ENCODE measurements at places on chromosomes 11 and 22. TPM values are rescaled to one million over a fixed set of nuclear protein-coding genes. Genes with fewer than 3 reads are reported as not detected.

- DNase-seq: no peak
Measured at GRCh38 chr22:47432683-47433082, 670.2 kb downstream of the TBC1D22A start.

- peak; percentile 56 for DNase-seq
Measured at GRCh38 chr22:30754971-30755758, 60.5 kb downstream of the OSBP2 start.

DNA sequence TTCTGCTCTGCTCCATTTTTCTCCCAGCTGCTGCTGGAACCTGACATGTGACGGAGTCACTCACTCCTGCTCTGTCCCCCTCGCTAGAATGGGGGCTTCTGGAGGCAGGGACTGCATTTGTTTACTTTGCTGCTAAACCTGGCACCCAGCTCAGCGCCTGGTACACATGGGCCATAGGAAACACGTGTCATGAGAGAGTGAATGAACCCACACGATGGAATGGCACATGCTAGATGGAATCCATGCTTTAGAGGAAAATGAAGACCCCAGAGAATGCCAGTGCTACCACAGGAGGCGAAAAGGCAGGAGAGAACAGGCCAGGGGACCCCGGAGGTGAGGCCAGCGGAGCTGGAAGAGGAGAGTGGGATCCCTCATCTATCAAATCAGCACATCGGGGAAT, 160.9 kb downstream of the MPPED1 start:
- DNase-seq: no peak

GRCh38 chr11:110432713-110433392, 3.1 kb downstream of the FDX1 start:
- DNase-seq: no peak

- no peak for DNase-seq
Measured at GRCh38 chr11:108253176-108253575, 30.3 kb downstream of the ATM start.

DNA sequence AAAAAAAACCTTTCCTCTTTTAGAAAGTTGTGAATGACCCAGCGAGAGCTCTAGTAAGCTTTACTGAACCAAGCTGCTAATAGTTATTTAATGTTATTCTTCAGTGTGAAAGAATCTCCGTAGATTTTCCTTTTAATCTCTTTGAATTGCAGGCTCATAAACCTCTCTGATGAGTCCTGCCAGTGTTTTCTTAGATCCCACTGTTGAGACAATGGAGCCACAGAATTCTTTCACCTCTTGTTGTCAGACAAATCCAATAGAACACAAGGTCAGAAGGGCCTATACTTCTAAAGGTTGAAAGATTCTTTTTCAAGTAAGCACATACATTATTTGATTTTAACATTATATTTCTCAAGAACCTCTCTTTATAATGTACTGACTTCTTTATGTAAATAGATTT, 52.2 kb downstream of the DNAJC24 start:
- DNase-seq: no peak

DNA sequence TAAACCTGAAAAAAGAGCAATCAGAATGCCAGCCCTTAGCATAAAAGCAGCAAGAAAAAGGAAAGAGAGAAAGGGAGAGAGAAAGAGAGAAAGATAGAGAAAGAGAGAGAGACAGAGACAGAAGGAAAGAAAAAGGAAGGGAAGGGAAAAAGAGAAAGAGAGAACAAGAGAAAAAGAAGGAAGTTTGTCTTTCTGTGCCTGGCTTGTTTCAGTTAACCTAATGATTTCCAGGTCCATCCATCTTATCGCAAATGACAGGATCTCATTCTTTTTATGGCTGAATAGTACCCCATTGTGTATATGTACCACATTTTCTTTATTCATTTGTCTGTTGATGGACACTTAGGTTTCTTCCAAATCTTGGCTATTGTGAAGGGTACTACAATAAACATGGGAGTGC, 230.8 kb downstream of the GUCY1A2 start:
- DNase-seq: no peak

DNA sequence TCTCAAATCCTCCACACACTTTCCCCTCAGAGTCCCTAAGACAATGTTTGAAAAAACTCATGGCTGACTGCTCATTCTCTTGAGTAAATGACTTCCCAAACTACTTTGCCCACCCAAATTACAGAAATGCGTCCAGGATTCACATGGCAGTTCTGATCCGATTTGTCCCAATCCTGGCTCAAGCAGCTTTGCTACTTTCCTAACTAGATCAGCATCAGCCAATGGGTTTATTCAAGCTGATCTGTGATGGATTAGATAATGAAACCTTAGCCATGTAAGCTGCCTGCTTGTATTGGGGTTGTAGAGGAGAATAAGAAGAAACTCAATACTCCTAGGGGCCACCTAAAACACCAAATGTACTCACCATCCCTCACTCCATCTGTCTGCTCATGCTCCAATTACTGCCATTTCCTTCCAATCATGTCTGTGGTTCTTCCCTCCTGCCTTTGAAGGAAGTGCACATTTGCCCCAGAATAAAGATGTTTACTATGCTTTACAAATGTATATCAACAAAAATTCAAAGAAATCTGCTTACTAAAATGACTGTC, 6.9 kb downstream of the RBFOX2 start:
- no peak for DNase-seq

DNA sequence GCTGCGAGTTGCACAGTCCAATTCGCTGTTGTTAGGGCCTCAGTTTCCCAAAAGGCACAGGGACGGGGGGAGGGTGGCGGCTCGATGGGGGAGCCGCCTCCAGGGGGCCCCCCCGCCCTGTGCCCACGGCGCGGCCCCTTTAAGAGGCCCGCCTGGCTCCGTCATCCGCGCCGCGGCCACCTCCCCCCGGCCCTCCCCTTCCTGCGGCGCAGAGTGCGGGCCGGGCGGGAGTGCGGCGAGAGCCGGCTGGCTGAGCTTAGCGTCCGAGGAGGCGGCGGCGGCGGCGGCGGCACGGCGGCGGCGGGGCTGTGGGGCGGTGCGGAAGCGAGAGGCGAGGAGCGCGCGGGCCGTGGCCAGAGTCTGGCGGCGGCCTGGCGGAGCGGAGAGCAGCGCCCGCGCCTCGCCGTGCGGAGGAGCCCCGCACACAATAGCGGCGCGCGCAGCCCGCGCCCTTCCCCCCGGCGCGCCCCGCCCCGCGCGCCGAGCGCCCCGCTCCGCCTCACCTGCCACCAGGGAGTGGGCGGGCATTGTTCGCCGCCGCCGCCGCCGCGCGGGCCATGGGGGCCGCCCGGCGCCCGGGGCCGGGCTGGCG, at the start of gene BCR:
Gene BCR, plus strand, starts transcription at position 209 of the 592 bp plus-strand sequence. CDS start 452 bp downstream, outside the sequence.
- peak; percentile 63 for DNase-seq

The PRR33 gene
- not detected for total RNA-seq

The TNNT3 gene
- total RNA-seq: 1.5 TPM

The LRRC4C gene
- total RNA-seq: 2.2 TPM

The IMMP1L gene
- total RNA-seq: 18.8 TPM

The MUC5AC gene
- 18.6 TPM for total RNA-seq

The RFPL2 gene
- 0.14 TPM for total RNA-seq

The KRTAP5-10 gene
- total RNA-seq: not detected

The YPEL4 gene
- total RNA-seq: 1.9 TPM

The SLC2A11 gene
- total RNA-seq: 24.0 TPM
